Activated T-cell treated with anti-CD3 and anti-CD28 coated beads, Interleukin-2, amount 50 U/mL, for 1 hour (primary cell): ENCODE measurements at places on chromosomes 16 and 17.

- DNase-seq: no peak
Observed at GRCh38 chr17:33871720-33872540, 383.2 kb upstream of the CCL2 start.

GRCh38 chr16:53041320-53042051 lies 11.2 kb downstream of the CHD9NB start:
- no peak for DNase-seq

DNA sequence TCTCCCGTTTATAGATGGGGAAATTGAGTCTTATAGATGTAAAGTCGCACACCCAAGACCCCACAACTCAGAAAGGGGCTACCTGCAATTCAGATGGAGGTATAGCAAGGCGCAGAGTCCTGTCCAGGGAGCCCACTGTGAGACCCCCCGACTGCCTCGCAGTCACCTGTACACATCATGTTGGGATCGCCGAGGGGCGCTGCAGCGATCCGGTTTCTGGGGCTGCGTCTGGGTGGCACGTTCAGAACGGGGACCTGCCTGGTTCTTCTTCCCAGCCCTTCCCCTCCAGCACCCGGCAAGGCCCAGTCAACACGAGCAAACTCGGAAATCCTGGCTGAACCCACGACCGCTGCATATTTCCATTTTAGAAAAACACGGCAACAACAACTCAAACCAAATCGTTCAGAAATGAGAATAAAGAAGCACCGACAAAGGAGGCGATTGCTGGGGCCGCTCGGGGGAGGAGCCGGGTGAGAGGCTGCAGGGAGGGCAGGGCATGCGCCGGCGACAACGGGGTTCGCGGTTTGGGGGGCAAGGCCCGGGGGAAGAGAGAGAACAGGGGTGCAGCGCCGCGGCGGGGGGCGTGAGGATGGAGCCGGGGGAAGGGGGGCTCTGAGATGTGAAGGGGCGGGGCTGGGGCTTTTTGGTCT lies 643 bp downstream of the HSDL1 start:
- peak; percentile 53 for DNase-seq

GRCh38 chr17:58480090-58480489 lies 8.1 kb downstream of the HSF5 start:
- no peak for DNase-seq

DNA sequence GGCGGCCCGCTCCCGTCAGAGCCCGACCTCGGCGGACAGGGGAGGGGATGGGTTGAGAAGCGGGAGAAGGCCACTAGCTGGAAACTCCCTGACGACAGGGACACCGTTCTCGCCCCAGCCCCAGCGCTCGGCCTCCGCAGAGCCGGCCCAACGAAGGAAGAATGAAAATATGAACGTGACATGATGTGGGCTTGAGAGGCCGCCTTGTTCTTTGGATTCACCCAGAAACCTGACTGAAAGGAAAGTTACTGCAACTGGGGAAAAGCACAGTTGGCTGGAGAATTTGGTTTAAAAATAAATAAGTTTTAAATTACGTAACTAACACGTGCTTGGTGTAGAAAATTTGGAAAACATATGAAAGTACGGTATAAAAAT lies 21.1 kb downstream of the NPTX1 start:
- no peak for DNase-seq

DNA sequence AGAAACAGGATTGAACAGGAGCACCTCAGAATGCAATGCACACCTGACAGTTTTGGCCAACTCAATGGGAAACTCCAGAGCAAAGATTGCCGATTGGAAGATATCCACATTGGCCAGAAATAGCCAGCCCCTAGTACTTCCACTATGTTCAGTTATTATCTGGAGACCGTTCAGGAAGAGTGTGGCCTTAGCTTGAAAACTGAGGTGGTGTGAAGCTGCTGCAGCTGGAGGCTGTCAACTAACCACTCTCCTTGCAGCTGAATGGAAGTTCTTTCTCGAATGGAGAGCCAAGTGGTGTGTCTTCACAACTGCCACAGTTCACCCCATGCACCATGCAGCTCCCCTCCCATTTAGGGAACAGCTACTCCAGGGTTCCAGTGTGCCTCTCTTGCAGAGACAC lies 61.9 kb upstream of the DHX40 start:
- no peak for DNase-seq

DNA sequence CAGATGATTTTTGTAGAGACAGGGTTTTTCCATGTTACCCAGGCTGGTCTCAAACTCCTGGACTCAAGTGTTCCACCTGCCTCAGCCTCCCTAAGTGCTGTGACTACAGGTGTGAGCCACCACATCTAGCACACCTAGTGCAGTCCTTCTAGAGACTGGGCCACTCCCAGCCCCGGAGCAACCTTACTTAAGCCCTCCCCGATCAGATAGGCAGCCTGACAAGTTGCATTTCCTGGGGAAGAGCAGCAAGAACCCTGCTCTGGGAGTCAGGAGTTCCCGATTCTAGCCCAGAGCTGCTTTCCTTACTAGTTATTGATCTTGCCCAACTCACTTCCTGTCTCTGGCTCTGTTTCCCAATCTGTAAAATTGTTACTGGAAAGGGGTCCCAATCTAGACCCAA lies 7.0 kb upstream of the NAGLU start:
- DNase-seq: no peak

GRCh38 chr17:19383681-19384470 lies 3.1 kb downstream of the MFAP4 start:
- no peak for DNase-seq

DNA sequence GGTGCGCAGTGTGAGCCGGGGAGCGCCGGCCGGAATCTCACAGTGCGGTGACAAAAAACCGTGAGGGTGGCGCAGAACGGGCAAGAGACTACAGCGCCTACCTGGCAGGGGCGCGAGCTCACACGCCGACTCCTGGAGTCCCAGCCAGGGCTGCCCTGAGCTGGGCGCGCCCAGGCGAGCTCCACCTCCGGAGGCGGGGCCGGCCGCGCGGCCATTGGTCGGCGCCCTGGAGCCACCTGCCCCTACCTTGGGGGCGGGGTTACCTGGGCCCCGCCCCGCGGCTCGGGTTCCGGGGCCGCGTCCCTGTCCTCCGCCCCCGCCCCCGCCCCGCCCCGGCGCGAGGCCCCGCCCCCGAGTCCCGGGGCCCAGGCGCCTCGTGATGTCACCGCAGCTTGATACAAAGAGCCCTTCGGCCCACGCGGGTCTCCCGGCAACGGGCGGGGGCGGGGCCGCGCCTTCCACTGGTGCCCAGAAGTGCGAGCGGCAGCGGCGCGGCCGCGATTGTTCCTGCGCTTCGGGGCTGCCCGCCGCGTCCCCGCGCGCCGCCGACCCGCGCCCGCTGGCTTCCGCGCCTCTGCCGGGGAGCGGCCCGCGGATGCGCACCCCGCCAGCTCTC lies 96.3 kb downstream of the RAB11FIP4 start:
- DNase-seq: peak; percentile 98

GRCh38 chr17:29169806-29170591 lies 10.2 kb downstream of the MYO18A start:
- DNase-seq: no peak

DNA sequence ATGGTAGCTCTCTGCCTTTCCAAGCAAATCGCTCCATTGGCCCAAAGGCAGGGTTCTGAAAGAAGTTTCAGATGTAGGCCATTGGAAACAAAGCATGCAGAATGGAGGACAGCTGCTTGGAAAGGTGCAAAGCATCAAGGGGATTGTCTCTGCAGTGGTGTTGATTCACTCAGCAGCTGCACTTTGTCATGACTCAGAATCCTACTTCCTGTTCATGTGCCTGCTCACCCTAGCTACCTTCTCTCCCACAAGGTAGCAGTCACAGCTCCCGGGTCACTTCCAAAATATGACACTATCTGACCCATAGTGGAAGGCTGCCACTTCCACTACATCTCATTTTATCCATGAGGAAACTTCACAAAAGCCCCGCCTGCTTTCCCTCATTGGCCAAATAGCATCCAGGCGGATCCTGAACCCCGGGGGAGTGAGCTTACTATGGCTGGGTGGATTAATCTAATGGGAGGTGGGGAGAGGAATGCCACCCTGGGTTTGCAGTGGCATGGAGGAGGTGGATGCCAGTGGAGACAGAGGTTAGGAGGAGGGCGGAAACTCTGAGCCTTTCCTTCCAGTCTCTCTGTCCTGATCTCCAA lies 74.7 kb upstream of the NKD1 start:
- no peak for DNase-seq

GRCh38 chr17:40158438-40159013 lies 18.2 kb downstream of the CASC3 start:
- no peak for DNase-seq

GRCh38 chr16:67022531-67023214 lies 6.3 kb upstream of the CBFB start:
- DNase-seq: no peak

GRCh38 chr16:31402687-31403086 lies 9.6 kb downstream of the ITGAD start:
- no peak for DNase-seq

DNA sequence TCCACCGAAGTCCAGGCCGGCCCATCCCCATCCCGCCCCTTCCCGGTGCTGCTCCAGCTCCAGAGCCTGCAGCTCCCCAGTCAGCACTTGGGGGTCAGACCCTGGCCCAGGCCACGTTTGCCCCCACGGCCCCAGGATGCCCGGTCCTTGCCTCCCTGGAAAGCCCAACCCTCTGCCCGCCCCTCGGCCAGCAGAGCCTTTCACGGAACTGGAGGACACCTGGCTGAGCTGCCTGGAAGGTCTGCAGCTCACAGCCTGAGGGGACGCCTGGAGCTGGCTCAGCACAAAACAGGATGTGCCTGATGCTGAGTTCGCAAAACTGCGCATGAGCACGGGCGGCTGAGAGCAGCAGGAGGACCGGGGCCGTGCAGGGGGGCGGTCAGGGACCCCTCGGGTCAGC lies 29.7 kb upstream of the SSTR5 start:
- DNase-seq: no peak

- DNase-seq: no peak
Observed at GRCh38 chr17:34413443-34414119, 50.5 kb upstream of the CCL1 start.

- DNase-seq: no peak
Observed at GRCh38 chr17:60729854-60730253, 52.2 kb downstream of the BCAS3 start.

GRCh38 chr17:58308985-58309917 lies 19.3 kb downstream of the TSPOAP1 start:
- no peak for DNase-seq

DNA sequence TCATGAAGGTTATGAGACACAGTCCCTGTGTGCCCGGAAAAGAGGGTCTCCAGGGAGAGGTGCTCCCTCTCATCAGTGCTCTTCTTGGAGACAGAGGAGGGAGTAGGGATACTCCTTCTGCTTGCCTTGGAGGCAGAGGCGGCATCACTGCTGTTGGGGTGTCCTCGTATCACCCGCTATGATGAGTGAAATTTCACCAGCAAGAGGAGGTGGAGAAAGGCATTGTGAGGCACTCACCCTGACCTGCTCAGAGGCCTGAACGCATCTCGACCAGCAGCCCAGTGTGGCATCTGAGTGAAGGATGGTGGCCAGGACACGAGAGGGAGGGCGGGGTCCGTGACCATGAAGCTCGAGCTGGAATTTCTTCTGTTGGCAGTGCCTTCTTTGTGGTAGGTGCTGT lies 222.1 kb upstream of the CHMP6 start:
- no peak for DNase-seq

DNA sequence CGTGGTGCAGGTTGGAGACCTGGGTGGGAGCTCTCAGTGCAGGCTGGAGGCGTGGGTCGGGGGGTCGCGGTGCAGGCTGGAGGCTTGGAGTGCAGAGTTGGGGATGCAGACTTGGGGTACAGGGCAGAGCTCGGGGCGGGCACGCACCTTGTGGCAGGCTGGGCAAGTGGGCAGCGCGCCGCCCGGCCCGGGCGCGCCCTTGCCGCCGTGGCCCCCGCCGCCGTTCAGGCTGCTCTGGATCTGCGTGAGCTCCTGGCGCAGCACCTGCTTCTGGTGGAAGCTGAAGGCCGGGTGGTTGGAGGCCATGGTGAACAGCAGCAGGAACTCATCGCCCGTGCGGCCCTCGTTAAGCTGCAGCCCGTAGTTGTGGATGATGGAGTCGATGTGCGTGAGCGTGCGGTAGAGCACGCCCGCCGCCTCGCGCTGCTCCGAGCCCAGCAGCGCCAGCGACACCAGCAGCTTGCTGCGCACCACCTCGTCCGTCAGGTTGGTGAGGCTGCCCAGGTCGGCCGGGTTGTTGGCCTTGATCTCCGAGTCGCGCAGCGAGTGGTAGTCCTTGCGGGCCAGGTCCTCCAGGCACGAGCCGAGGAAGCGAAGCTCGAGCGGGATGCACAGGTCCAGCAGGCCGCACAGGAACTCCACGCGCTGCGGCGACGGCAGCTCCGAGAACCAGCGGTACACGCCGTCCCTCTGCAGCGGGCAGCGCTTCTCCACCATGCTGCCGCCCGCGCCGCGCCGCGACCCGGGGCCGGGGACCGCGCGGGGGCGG lies 1.1 kb downstream of the ZCCHC14 start:
- peak; percentile 54 for DNase-seq

- no peak for DNase-seq
Observed at GRCh38 chr17:8555062-8555461, 75.5 kb downstream of the MYH10 start.

- DNase-seq: no peak
Observed at GRCh38 chr17:72092710-72093322, 28.0 kb upstream of the SOX9 start.

DNA sequence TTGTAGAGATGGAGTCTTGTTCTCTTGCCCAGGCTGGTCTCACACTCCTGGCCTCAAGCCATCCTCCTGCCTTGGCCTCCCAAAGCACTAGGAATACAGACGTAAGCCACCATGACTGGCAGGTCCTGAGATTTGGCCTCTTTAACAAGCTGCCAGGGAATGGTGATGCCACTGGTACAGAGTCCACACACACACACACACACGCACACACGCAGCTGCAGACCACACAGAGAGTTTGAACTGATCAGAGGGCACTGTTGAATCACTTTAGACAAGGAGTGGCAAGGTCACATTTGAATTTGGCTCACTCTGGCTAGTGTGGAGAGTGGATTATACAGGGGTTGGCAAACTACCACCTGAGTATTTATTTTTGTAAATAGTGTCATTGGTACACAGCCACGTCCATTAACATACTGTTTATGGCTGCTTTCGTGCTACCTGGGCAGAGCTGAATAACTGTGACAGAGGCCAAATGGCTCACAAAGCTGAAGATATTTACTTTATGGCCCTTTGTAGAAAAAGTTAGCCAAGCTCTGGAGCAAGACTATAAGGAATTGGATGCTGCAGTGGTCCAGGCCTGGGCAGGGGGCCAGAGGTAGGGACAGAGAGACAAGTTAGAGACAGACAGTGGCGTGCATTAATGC lies 9.9 kb downstream of the ITPRIPL2 start:
- no peak for DNase-seq

DNA sequence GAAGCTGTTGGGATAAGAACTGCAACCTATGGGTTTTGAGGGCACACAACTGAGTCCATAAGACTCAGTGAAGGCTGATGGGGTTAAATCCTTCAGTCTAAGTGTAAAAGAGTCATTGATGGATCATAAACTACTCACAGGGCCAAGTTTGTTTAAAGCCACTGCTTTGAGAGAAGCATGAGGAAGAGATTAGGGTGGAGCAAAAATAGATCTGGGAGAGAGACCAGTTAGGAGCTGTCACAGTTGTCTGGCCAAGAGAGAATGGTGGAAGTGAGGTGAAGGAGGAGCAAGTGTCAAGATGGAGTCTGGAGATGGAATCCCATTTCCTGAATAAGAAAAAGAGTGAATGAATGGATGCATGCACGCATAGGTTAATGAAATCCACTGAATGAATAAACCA lies 379.1 kb upstream of the CDH11 start:
- DNase-seq: no peak

GRCh38 chr17:80749611-80750010 lies 205.0 kb downstream of the RPTOR start:
- no peak for DNase-seq
